HepG2 (cell line): ENCODE measurements at places on chromosomes 6 and 20. TPM values are rescaled to one million over a fixed set of nuclear protein-coding genes. Genes with fewer than 3 reads are reported as not detected.

DNA sequence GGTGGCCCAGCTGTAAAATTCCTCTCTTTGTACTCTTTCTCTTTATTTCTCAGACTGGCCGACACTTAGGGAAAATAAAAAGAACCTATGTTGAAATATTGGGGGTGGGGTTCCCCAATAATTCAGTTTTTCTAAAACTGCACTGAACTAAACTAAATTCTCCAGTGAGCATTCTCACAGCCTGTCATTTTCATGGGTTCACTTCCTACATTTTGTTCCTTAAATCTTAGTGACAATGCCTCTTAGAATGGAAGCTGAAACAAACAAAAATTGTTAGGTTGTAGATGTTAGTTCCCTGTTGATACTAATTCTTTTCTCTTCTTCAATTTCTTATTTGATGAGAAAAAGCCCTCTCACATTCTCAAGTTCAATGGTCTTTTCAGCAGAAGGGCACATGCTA is 35.8 kb upstream of the IFNGR1 start:
- no peak for DNase-seq
- H3K27ac ChIP-seq: no peak overlapping the region
- no peak overlapping the region for H3K4me3 ChIP-seq
- H3K36me3 ChIP-seq: no peaks in the 10 kb centered on the region

GRCh38 chr6:67184405-67184804 is 1450.7 kb upstream of the ADGRB3 start:
- H3K4me1 ChIP-seq: no peaks in the 10 kb centered on the region
- no peak overlapping the region for H3K4me3 ChIP-seq
- H3K27ac ChIP-seq: no peak overlapping the region
- no peak for DNase-seq

GRCh38 chr20:49548371-49548947 is 19.5 kb downstream of the PTGIS start:
- no peak overlapping the region for H3K4me3 ChIP-seq
- H3K36me3 ChIP-seq: no peaks in the 10 kb centered on the region
- no peaks in the 10 kb centered on the region; the same call in 1 of the 2 replicates for H3K27me3 ChIP-seq
- H3K4me1 ChIP-seq: peaks cover 23% of the 10 kb centered on the region

DNA sequence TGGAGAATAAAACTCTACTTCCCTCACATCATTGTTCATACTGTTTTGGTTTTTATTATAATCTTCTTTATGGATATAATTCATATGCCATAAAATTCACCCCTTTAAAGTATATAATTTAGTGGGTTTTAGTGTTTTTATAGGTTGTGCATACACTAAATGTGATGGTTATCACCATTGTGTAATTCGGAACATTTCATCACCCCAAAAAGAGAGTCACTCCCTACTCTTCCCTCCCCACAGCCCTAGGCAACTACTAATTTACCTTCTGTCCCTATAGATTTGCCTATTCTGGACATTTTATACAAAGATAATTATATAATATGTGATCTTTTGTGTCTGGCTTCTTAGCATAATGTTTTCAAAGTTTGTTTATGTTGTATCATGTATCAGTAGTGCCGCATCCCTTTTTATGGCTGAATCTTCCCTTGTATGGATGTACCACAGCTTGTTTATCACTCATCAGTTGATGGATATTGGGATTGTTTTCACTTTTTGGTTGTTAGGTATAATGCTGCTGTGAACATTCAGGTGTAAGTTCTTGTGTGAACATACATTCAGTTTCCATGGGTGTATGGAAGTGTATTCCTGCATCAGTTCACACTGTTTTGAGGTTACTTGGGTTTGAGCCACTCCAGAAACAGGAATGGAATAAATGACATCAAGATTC is 4.2 kb downstream of the TM9SF4 start:
- no peaks in the 10 kb centered on the region for H3K27me3 ChIP-seq
- H3K4me3 ChIP-seq: no peak overlapping the region
- peaks cover 10% of the 10 kb centered on the region for H3K36me3 ChIP-seq
- peaks cover 56% of the 10 kb centered on the region for H3K4me1 ChIP-seq
- no peak overlapping the region for H3K27ac ChIP-seq
- DNase-seq: no peak

DNA sequence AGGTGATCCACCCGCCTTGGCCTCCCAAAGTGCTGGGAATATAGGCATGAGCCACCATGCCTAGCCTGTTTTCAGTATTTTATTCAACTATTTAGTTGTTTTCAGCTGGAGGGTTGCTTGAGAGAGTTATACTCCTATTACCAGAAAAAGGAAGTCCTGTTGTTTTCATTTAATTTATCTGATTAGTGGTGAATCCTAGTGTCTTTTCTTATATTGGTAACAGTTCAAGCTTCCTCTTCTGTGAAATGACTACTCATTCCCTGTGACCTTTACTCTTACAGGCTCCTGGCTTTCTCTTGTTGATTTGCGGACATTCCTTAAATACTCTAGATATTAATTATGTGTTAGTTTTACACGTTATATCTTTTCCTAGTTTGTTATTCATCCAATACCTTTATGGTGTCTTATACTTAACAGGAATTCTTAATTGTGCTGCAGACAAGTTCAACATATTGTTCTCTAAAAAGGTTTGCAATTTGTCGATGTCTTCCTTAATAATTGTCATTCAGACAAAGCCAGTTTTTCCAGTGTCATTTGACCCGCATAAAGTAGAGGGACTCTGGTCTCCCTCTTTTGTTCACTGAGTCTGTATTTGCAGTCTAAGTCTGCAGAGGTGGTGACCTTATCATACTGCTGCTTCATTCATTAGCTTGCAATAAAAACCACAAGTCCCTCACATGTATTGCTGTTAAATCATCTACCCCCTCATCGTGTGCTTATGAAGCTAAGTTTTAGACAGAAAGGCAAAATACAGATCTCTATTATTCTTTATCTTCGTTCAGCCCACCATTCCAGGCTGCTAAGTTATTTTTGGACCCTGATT is 51.4 kb downstream of the ZBTB9 start:
- no peak overlapping the region for H3K27ac ChIP-seq
- no peak for DNase-seq
- H3K27me3 ChIP-seq: no peaks in the 10 kb centered on the region; the same call in 1 of the 2 replicates
- H3K36me3 ChIP-seq: no peaks in the 10 kb centered on the region
- no peak overlapping the region for H3K4me3 ChIP-seq
- peaks cover 17% of the 10 kb centered on the region for H3K4me1 ChIP-seq

- no peak overlapping the region for H3K27ac ChIP-seq
Measured at GRCh38 chr20:37875460-37876175, 27.3 kb upstream of the VSTM2L start.

- H3K4me3 ChIP-seq: no peak overlapping the region
- DNase-seq: no peak
- H3K36me3 ChIP-seq: no peaks in the 10 kb centered on the region
- no peaks in the 10 kb centered on the region for H3K27me3 ChIP-seq
- H3K27ac ChIP-seq: peak overlapping the region; percentile 3
Measured at GRCh38 chr6:16756660-16757255, 4.5 kb downstream of the ATXN1 start.

DNA sequence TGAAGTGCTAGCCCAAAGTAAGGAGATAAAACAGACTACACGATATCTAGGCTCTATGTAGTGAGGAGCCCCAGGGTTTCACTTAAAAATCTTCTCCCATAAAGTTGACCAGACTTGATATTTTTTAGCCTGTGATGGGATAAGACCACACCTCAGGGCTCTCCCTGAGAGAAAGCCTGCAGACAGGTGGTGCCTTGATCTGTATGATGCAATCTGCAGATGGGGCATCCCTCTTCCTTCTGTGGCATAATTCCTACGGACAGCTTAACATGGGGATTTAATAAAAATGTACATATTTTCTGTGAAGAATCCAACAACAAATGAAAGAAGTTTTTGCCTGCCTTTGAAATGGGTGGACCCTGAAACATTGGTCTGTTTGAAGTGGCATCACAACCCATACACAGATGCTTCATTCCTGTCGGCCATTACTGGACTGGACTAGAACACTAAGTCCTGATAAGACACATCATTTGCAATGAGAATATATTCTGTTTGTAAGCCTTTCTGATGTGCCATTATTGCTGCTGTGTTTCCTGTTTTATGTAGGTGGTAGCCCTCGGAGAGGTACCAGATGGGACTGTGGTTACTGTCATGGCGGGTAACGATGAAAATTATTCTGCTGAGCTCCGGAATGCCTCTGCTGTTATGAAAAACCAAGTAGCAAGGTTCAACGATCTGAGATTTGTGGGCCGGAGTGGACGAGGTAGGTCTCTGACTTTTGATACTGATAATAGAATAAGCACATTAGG is 53.8 kb upstream of the SUPT3H start:
- H3K27me3 ChIP-seq: no peaks in the 10 kb centered on the region
- no peak overlapping the region for H3K4me3 ChIP-seq
- no peak overlapping the region for H3K27ac ChIP-seq
- DNase-seq: no peak
- 0 out of 2 replicates have a peak, but pooled peaks cover 4% of the 10 kb centered on the region for H3K4me1 ChIP-seq
- H3K36me3 ChIP-seq: no peaks in the 10 kb centered on the region

GRCh38 chr6:42783876-42784642 is 2.2 kb downstream of the BICRAL start:
- peaks cover 58% of the 10 kb centered on the region for H3K4me1 ChIP-seq
- no peak for DNase-seq
- H3K27ac ChIP-seq: peak overlapping the region; percentile 98
- H3K27me3 ChIP-seq: no peaks in the 10 kb centered on the region; the same call in 2 of the 3 replicates

- H3K36me3 ChIP-seq: no peaks in the 10 kb centered on the region
- no peak overlapping the region for H3K4me3 ChIP-seq
- DNase-seq: no peak
- H3K27me3 ChIP-seq: no peaks in the 10 kb centered on the region; the same call in 1 of the 2 replicates
- H3K27ac ChIP-seq: no peak overlapping the region
Measured at GRCh38 chr20:15925376-15925775, 647.9 kb downstream of the KIF16B start.

- no peak overlapping the region for H3K27ac ChIP-seq
- H3K4me3 ChIP-seq: no peak overlapping the region
- peaks cover 3% of the 10 kb centered on the region; the same call in 1 of the 3 replicates for H3K36me3 ChIP-seq
- H3K4me1 ChIP-seq: no peaks in the 10 kb centered on the region
- H3K27me3 ChIP-seq: no peaks in the 10 kb centered on the region
- no peak for DNase-seq
Measured at GRCh38 chr6:110140650-110141049, 38.8 kb downstream of the WASF1 start.

DNA sequence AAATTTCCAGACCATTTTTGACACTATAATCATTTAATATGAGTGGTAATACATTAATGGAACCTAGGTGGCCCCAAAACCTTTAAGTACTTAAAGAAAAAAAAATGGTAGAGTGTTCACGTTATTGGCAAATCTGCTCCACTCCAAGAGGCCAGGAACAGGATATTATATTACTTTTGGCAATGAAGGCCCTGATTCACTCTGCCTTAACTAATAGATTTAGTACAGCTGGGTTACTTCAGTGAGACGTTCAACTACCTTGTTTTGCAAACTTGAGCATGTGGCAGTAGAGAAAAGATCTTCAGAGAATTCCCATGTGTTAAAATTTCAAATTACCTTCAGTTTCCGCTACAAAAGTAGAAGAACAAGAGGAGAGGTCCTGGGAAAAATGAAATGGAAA is 12.8 kb downstream of the ADNP start:
- no peaks in the 10 kb centered on the region for H3K4me1 ChIP-seq
- peaks cover 7% of the 10 kb centered on the region for H3K36me3 ChIP-seq
- no peaks in the 10 kb centered on the region for H3K27me3 ChIP-seq

DNA sequence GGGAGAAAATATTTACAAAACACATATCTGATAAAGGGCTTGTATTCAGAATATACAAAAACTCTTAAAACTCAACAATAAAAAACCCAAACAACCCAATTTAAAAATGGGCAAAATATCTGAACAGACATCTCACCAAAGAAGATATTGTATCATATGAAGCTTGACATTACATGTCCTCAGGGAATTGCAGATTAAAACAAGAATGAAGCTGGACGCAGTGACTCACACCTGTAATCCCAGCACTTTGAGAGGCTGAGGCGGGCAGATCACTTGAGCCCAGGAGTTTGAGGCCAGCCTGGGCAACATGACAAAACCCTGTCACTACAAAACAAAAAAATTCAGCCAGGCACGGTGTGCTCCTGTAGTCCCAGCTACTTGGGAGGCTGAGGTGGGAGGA is 135.4 kb upstream of the AKIRIN2 start:
- no peaks in the 10 kb centered on the region for H3K36me3 ChIP-seq
- no peaks in the 10 kb centered on the region; the same call in 1 of the 2 replicates for H3K4me1 ChIP-seq
- no peak overlapping the region for H3K27ac ChIP-seq
- H3K4me3 ChIP-seq: no peak overlapping the region
- no peak for DNase-seq
- H3K27me3 ChIP-seq: no peaks in the 10 kb centered on the region

- no peak overlapping the region for H3K27ac ChIP-seq
- no peaks in the 10 kb centered on the region for H3K4me1 ChIP-seq
- H3K4me3 ChIP-seq: no peak overlapping the region
- peaks cover 45% of the 10 kb centered on the region for H3K27me3 ChIP-seq
- H3K36me3 ChIP-seq: no peaks in the 10 kb centered on the region
Measured at GRCh38 chr6:137512757-137513605, 18.8 kb upstream of the OLIG3 start.

The KCNB1 gene
- 0.02 TPM in 1 of 2 replicates, not detected in the other for total RNA-seq

The PACRG gene
- 0.13 TPM in 1 of 2 replicates, not detected in the other for total RNA-seq

The MLN gene
- total RNA-seq: not detected in 2 replicates

The TIAM2 gene
- 4.5 and 5.7 TPM in 2 replicates for total RNA-seq

The HLA-DQB2 gene
- total RNA-seq: not detected in 2 replicates

The PLAGL2 gene
- total RNA-seq: 15.3 and 26.5 TPM in 2 replicates

The TFAP2D gene
- not detected in 2 replicates for total RNA-seq
